ENCODE measurements at places on chromosomes 13 and 19.

GRCh38 chr13:43784496-43784895, 2.3 kb downstream of the ENOX1 start:
- no peaks in the 10 kb centered on the region for H3K4me1 ChIP-seq
- H3K4me3 ChIP-seq = no peak overlapping the region
- H3K27me3 ChIP-seq = no peaks in the 10 kb centered on the region
- no peaks in the 10 kb centered on the region for H3K36me3 ChIP-seq
- H3K27ac ChIP-seq = no peak overlapping the region
- no peak for DNase-seq

GRCh38 chr13:99351772-99352171, 44.6 kb upstream of the GPR183 start:
- H3K27ac ChIP-seq = no peak overlapping the region
- H3K36me3 ChIP-seq = no peaks in the 10 kb centered on the region
- no peaks in the 10 kb centered on the region for H3K4me1 ChIP-seq
- DNase-seq = no peak
- no peaks in the 10 kb centered on the region for H3K27me3 ChIP-seq

- no peak overlapping the region for H3K27ac ChIP-seq
- no peaks in the 10 kb centered on the region for H3K27me3 ChIP-seq
- H3K4me3 ChIP-seq = no peak overlapping the region
- H3K4me1 ChIP-seq = no peaks in the 10 kb centered on the region
- DNase-seq = no peak
- H3K36me3 ChIP-seq = no peaks in the 10 kb centered on the region
Measured at GRCh38 chr13:40787062-40787461, 2.3 kb upstream of the SLC25A15 start.

GRCh38 chr13:80022146-80022545, 318.8 kb downstream of the SPRY2 start:
- no peaks in the 10 kb centered on the region for H3K27me3 ChIP-seq
- no peak overlapping the region for H3K4me3 ChIP-seq
- no peaks in the 10 kb centered on the region for H3K36me3 ChIP-seq
- no peak overlapping the region for H3K27ac ChIP-seq
- H3K4me1 ChIP-seq = no peaks in the 10 kb centered on the region

GRCh38 chr19:39927524-39928356, 6.7 kb downstream of the FCGBP start:
- H3K4me1 ChIP-seq = no peaks in the 10 kb centered on the region
- H3K36me3 ChIP-seq = no peaks in the 10 kb centered on the region
- no peaks in the 10 kb centered on the region for H3K27me3 ChIP-seq
- DNase-seq = no peak

DNA sequence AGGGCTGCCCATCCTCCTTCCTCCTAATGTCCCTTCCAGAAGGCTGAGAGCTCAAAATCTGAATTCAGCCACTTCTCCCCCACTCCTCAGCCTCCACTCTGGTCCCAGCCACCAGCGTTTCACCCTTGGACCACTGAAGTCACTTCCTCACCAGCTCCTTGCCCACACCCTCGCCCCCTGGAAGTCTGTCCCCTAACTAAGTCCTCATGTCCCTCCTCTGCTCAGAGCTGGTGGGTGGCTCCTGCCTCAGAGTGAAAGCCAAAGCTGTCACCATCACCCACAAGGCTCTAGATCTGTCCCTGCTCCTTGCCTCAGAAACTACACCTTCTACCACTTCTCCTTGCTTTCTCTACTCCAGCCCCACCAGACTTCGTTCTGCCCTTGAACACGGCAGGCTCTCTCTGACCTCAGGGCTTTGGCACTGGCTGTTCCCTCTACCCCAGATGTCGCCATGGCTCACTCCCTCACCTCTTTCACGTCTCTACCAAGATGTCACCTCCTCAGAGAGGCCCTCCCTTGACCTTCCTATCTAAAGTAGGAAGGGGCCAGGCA, 1.7 kb downstream of the ERCC1 start:
- H3K27ac ChIP-seq = no peak overlapping the region
- H3K4me3 ChIP-seq = no peak overlapping the region
- peaks cover 2% of the 10 kb centered on the region for H3K36me3 ChIP-seq
- H3K4me1 ChIP-seq = no peaks in the 10 kb centered on the region

GRCh38 chr13:100565286-100565685, 23.3 kb downstream of the GGACT start:
- no peaks in the 10 kb centered on the region for H3K36me3 ChIP-seq
- DNase-seq = no peak
- H3K4me3 ChIP-seq = no peak overlapping the region
- no peak overlapping the region for H3K27ac ChIP-seq
- no peaks in the 10 kb centered on the region for H3K27me3 ChIP-seq

GRCh38 chr19:4707956-4708650, 15.5 kb downstream of the DPP9 start:
- H3K4me1 ChIP-seq = no peaks in the 10 kb centered on the region
- H3K4me3 ChIP-seq = no peak overlapping the region

DNA sequence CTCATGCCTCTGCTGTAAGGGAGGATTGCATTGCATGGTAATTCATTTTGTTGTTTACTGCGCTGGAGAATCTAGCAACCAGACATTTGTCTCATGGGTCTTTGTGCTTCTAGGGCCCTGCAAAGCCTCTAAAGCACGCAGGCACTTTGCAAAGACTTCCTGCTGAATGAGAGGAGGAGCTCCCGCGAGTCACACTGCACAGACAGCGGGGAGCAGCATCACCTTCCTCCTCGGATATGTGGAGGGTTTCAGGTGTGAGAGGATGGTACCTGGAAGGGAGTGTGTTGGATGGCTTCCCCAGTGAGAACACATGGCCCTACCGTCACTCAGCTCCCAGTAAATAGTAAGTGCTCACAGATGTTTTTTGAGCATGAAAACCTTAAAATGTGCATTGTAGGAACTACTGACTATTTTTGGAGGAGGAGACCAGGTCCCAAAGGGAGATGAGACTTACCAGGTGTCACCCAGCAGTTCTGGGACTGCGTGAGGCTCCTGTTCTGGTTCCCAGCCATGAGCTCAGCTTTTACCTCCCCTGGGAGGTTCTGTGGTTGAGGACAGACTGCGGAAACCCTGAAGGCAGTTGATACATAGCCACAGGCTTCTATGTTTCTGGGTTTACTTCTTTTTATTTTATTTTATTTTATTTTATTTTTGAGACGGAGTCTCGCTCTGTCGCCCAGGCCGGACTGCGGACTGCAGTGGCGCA, 278.0 kb downstream of the FGF9 start:
- DNase-seq = no peak
- H3K4me3 ChIP-seq = no peak overlapping the region
- no peaks in the 10 kb centered on the region for H3K4me1 ChIP-seq
- H3K27ac ChIP-seq = no peak overlapping the region

- DNase-seq = no peak
- no peaks in the 10 kb centered on the region for H3K36me3 ChIP-seq
- H3K27ac ChIP-seq = no peak overlapping the region
- H3K27me3 ChIP-seq = no peaks in the 10 kb centered on the region
- H3K4me1 ChIP-seq = no peaks in the 10 kb centered on the region
- no peak overlapping the region for H3K4me3 ChIP-seq
Measured at GRCh38 chr13:95920485-95920884, 132.7 kb downstream of the UGGT2 start.

- no peak overlapping the region for H3K27ac ChIP-seq
- no peaks in the 10 kb centered on the region for H3K27me3 ChIP-seq
- no peak overlapping the region for H3K4me3 ChIP-seq
- H3K4me1 ChIP-seq = no peaks in the 10 kb centered on the region
- DNase-seq = no peak
Measured at GRCh38 chr19:6811906-6812305, 39.4 kb downstream of the VAV1 start.

DNA sequence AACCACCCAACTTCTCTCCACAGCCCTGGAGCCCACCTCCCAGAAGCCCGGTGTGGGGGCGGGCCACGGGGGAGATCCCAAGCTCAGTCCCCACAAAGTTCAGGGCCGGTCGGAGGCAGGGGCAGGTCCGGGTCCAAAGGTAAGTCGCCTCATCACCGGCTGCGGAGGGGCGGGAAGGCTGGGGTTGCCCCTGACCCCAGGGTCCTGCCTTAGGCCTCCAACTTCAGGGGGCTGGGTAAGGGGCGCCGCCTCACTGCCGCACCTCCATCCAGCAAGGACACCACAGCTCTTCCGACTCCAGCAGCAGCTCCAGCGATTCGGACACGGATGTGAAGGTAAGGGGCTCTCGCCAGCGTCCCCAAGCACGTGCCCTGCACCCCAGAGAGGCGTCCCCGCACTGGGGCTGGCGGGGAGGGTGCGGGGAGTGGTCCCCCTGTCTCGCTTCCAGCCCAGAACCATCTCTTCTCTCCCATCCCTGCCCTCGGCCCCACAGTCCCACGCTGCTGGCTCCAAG, 358 bp downstream of the C19orf33 start:
- H3K4me3 ChIP-seq = no peak overlapping the region
- no peaks in the 10 kb centered on the region for H3K4me1 ChIP-seq
- DNase-seq = no peak
- H3K27me3 ChIP-seq = no peaks in the 10 kb centered on the region

GRCh38 chr13:76796851-76797250, 89.4 kb downstream of the KCTD12 start:
- no peaks in the 10 kb centered on the region for H3K4me1 ChIP-seq
- no peaks in the 10 kb centered on the region for H3K36me3 ChIP-seq
- H3K27ac ChIP-seq = no peak overlapping the region
- no peak for DNase-seq

Data from aorta (tissue), 5 donors.